Right kidney (tissue), 9 donors: ENCODE measurements at places on chromosomes 2 and 18.

DNA sequence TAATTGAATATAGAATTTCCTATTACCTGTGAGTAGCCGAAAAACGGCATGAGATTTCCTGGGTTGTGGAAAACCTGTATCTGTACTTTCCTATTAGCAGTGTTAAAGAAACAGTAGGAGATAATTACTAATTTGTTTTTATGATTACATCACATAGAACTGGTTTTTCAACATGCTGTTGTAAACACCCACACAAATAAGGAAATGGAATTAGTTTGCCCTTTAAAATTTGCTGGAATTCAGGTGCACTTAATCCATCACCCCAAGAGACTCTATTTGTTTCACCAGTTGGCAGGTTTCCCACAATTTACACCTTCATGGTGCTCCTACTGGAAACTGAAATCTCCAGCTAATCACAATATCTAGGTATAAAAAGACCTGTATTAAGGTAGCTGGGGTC, 274.1 kb upstream of the SLC8A1 start:
- no peak for DNase-seq

DNA sequence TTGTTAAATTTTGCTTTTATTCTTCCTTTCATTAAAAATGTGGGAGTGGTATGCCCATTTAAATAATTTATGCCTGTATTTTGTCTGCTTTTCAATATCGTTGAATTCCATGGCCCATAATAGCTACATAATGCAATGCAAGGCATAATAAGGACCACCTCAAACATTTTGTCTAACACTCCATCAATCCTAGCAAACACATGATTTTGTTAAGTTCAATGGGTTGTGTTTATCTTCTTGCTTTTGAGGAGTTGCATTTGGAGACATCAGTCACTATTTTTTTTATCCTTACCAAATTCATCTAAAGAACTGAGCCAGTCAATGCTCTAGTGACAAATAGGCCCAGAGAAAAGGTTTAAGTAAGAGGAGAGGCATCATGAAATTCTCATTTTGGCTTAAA, 145.5 kb downstream of the ZNF385B start:
- DNase-seq: no peak

DNA sequence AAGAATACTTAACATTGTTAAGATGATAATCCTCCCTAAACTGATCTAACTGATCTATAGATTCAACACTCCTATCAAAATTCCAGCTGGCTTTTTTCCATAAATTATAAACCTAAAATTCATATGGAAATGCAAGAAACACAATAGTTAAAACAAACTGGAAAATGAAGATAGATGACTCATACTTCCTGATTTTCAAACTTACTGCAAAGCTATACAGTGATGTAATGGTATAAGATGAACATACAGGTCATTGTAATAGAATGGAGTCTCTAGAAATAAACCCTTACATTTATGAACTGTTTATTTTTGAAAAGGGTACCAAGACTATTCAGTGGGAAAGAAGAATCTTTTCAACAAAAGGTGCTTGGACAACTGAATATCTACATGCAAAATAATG, 32.3 kb downstream of the UBXN4 start:
- DNase-seq: no peak

DNA sequence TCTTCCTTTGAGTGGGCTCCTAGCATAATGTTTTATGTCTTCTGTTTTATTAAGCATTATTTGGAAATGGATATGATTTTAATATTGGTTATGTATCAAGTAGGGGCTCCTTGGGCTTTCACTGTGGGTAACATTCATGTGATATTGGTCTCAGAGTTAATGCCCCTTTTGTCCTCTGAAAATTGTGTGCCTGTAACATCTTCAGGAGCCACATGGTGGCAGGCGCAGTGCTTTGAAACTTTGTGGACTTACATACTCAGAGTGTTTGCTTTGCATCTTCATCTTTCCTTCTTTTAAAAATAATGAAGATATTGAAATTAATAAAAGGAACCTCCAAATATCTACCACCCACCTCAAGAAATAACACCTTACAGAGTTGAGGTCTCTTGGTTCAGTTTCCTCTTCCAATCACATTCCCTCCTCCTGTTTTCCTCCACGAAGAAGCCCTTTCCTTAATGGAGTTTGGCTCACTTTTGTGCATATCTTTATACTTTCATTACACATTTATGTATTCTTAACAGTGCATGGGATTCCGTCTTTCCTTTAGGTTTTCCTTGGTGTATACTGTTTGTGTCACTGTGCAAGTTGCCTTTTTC, 73.5 kb downstream of the LIMS1 start:
- no peak for DNase-seq

GRCh38 chr2:105329197-105329554, 359 bp downstream of the TGFBRAP1 start:
- no peak for DNase-seq

DNA sequence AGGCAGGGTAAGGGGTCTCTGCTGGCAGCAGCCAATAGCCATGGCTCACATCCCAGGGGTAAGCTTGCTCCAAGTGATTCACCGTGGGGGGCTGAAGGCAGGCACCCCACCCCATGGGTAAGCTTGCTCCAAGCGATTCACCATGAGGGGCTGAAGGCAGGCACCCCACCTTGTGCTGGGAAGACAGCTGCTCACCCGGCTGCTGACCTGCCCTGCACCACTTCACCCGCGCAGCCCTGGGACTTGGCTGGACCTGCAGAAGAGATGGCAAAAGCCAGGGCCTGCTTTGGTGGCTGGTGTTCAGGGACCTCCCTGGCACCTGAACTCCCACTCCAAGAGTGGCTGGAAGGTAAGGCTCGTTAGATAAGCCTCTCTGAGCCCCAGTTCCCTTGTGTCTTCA, 19.2 kb downstream of the PTGR3 start:
- no peak for DNase-seq

GRCh38 chr2:47257946-47258348, 102.8 kb upstream of the STPG4 start:
- no peak for DNase-seq

DNA sequence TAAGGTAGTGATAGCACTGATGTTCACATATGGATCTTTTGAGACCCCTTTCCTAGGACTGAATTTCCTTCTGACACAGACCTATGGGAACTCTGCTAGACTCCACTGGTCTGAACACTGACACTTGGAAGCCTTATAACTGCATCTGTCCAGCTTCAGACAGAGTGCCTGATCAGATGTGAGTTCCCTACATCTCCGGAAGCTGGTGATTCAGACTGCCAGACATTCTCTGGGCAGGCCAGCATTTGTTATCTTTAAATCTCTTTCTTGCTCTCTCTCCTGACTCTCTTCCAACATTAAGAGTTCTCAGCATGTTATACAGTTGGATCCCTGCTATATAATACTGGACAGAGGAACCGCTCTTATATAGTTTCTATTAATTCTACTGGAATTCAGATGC, 408.5 kb downstream of the ZEB2 start:
- DNase-seq: no peak

- no peak for DNase-seq
These were observed 339.3 kb downstream of the ALK start for GRCh38 chr2:29582062-29582461.

DNA sequence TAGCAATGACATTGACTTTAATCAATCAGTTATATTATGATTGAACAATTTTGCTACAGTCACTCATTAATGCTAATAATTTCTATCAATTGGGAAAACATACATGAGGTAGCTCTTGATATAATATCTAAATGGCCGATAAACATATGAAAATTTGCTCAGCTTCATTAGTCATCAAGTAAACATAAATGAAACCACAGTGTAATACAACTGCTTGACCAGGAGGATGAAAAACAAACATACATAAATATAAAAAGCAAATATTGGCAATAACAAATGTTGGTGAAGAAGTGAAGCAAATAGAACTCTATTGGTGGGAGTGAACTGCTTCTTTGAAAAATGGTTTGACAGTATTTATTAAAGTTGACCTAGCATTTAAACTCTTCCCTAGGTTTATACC, 130.9 kb downstream of the ASXL3 start:
- no peak for DNase-seq

GRCh38 chr2:240604291-240604938, 17.9 kb downstream of the CAPN10 start:
- peak; percentile 53 for DNase-seq

DNA sequence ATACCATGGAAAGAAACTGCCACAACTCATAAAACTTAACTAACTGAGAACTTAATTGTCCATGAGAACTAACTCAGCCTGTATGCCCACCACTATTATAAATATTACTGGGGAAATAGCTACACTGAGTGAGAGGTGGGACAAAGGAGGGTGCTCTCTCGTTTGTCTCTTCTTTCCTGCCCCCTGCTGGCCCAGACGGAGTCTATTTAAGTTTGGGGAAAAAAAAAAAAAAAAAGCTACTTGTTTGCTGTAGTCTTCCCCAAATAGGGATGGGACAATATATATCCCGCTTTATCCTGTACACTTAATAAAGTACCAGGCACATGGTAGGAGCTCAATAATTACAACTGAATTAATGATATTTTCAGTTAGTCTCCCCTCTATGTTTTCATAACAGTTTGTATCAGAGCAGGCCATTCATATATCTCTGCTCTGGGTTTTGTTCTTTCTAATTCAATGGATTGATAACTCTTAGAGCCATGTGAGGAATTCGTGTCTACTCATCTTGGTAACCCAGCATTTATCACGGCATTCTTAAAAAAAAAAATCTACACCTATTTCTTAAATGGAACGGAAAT, 647.6 kb upstream of the PKDCC start:
- DNase-seq: no peak

DNA sequence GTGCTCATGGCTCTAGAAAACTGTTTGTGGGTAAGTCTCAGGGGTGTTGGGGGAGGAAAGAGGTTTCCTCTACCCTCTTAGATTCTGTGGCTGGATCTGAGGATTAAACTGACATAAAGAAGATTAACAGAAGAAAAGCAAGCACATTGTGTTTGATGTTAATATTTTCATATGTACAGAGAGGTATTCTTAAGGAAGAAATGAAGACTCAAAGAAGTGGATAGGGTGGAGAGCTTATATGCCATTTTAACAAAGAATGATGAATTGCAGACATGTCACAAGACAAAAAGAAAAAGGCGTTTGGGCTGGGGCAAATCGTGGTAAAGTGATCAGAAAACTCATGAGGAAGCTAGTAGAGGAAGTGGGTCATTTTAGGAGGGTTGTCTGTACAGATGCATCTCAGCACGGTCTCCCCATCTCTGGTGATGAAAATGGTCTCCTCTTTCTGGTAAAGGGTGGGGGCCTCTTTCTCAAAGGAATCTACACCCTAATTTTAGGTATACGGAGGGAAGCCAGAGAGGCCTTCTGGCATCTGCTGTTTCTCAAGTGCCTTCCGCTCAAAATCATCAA, 17.8 kb downstream of the FAM110C start:
- DNase-seq: no peak

- DNase-seq: no peak
These were observed 11.2 kb downstream of the PMAIP1 start for GRCh38 chr18:59910967-59911366.

DNA sequence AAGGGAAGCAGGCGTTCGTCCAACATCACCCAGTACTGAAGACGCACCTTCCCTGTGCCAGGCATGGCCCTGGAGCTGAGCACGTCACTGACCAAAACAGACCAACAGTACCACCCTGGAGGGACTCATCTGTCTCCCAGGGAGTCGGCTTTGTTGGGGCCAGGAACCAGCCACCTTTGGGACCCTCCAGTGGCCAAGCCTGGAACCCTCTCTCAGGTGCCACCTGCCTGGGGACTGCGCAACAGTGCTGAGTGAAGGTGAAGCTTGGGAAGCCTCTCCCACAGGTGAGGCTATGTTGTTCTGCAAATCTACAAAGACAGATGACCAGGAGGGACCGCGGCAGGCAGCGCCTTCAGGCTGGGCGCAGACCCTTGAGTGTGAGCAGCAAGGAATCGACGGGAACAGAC, 91.4 kb upstream of the OTOS start:
- no peak for DNase-seq

DNA sequence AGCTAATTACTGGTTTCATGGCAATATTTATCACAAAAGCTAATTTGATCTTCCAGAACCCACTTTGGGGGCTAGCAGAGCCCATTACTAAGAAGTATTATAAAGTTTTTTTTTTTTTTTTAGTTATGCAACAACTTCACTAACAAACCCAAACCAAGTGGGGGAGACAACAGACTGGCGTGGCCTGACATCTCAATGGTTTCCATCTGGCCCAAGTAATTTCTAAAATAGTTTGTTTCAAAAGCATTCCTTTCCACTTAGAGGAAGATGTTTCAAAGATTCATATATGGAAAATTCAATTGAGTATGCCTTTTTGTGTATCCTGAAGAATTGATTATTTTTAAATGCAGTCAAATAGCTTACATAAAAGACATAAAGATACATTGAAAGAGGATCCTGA, 367.1 kb downstream of the HRH4 start:
- no peak for DNase-seq

- no peak for DNase-seq
These were observed 33.1 kb downstream of the ARHGAP15 start for GRCh38 chr2:143162123-143162837.

DNA sequence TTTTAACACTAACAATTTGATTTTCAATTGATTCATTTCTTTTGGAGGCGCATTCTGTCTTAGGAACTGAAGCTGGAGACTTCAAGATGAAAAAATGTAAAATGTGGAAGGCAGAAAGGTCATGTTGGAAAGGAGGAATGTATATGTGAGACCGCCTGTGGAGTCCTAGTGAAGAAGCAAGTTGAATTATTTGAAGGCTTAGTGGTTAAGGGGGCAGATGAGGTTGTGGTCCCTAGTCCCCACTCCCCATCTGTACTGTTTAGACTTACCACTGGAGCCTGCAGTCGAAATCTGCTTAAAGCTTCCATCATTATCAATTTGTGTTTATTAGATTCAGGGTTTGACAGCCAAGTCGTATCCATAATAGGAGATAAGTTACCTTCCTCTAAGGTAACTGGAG, 15.4 kb upstream of the MIB1 start:
- DNase-seq: no peak

DNA sequence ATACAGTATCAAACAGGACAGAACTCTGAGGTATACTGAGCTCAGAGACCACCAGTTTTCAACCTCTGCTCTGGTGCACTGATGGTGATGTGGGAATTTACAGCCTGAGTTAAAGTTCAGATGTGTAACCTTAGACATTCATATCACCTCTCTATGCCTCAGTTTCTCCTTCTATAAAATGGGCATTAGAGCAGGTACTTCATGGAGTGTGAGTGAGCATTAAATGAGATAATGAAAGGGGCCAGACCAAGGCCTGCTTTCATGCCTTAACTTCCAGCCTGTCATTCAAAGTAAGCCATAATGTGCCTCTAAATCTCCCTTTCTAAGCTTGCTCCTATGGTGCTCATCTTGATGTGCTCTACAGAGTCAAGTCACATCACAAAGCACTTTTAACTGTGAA, 8.4 kb downstream of the ACVR1 start:
- DNase-seq: no peak

- DNase-seq: peak; percentile 93
These were observed at the start of gene VPS54 for GRCh38 chr2:64019083-64019974. Gene VPS54 (minus strand): TSS chr2:64019428. CDS start chr2:63983999, 35,429 bp downstream.

- DNase-seq: no peak
These were observed 100.0 kb downstream of the WDSUB1 start for GRCh38 chr2:159186462-159186861.

- no peak for DNase-seq
These were observed 15.1 kb downstream of the RASGRP3 start for GRCh38 chr2:33491441-33492084.
